ENCODE measurements at places on chromosomes 13 and 19.

DNA sequence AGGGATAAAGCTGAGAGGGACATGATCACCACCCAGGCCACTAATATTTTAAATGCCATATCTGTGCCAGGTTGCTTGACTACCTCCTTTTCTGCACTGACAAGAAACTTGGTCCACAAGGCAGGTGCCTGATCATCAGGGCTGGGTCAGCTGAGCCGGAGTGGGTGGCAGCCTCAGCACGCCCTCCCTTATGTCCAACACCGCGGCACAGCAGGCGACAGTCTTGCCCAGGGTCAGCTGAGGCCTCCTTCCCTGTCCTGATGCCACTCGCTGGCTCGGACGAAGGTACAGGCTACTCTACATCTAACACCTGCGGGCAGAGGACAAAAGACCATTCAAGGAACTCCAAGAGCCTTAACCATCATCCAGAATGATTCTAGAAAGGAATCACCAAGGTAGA lies 16.9 kb downstream of the ZC3H4 start:
- no peak for DNase-seq

GRCh38 chr13:109735436-109735966 lies 50.9 kb downstream of the IRS2 start:
- DNase-seq, result no peak

GRCh38 chr19:16829010-16829821 lies at the start of gene SIN3B:
TSS of gene SIN3B (plus strand) at chr19:16829398. CDS start at chr19:16829421, 23 bp downstream.
- DNase-seq, result peak; percentile 95

DNA sequence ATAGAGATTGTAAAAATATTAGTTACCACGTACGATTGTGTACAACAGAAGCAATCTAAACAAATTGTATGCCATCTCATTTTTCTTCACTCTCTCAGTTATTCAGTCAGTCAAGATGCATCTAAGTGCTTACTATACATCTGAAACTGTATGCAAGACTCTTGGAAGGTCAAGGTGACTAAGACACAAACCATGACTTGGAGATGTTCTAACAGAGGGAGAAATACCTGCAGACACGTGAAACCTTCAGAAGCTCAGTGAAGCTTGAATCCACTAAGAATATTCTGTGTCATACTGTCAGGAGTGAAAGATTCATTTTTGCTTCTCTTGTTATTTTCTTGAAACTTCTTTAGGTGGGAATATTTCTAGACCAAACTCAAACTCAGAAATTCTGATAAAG lies 365.4 kb downstream of the ITGBL1 start:
- no peak for DNase-seq

- DNase-seq, result no peak
These were observed 44.9 kb downstream of the ZNF823 start for GRCh38 chr19:11693505-11694499.

- no peak for DNase-seq
These were observed 42.2 kb downstream of the BRD4 start for GRCh38 chr19:15290166-15290565.

DNA sequence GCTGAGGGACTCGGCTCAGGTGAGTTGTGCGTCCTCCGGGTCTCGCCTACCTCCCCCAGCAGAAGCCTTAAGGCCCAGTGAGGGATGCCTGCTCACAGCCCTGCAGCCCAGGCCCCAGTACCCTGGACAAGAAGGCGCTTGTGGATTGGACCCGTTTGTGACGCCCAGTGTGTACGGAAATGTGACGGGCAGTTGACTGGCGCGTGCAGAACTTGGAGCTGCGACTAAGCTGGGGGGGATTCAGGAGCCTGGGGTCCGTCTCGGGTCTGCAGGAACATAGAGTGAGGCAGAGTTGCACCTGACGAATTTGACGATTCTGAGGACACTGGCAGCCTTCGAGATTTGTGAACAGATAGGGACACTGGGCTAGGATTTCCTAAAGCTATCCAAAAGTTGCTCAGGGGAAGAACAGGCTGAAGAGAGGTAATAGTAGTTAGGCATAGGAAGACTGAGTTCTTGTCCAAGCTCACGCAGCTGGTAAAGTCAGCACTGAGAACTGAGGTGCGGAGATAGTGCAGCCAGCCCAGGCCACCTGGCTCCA lies 519 bp downstream of the ZNF551 start:
- DNase-seq, result no peak

- DNase-seq, result no peak
These were observed 127.0 kb downstream of the IER2 start for GRCh38 chr19:13277104-13277809.

DNA sequence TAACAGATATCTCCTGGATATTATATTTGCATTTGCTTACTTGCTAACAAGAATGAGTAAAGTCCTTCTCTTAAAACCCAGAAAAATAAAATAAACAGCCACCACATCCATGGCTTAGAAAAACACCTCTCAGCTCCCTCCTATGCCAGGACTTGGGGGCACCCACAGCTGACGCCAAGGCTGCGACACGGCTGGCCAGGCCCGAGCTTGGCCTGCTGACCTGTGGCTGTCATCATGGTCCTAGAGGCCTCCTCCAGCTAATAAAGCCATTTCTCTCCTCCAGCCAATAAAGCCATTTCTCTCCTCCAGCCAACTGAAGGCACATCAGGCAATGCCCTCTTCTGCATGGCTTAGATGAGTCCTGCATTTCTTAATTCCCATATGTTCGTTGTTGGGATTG lies 20.9 kb downstream of the C19orf12 start:
- DNase-seq, result no peak

GRCh38 chr19:44592451-44592890 lies 20.9 kb upstream of the IGSF23 start:
- no peak for DNase-seq

GRCh38 chr19:18401580-18402112 lies 4.2 kb upstream of the LRRC25 start:
- no peak for DNase-seq

- no peak for DNase-seq
These were observed 88.2 kb upstream of the MBNL2 start for GRCh38 chr13:97133955-97134354.

GRCh38 chr19:56699552-56699951 lies 28.0 kb upstream of the ZNF835 start:
- no peak for DNase-seq

DNA sequence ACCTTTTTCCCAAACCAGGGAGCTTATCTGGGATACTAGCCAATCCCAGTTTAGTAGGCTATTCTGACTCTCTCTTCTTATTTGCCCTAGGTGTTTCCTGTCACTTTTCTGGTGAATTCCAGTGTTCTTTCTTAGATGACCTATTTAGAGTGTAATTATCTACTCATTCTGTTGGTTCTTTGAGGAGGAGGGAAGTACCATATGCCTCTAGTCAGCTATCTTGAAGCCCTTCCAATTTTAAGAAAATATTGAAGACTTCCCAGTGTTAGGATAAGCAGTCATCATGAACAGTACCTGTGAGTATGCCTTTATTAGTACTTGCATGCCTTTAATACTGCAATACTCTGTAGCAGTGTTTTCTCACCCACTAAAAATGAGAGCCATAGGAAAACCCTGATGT lies 724.3 kb upstream of the SLITRK1 start:
- no peak for DNase-seq

DNA sequence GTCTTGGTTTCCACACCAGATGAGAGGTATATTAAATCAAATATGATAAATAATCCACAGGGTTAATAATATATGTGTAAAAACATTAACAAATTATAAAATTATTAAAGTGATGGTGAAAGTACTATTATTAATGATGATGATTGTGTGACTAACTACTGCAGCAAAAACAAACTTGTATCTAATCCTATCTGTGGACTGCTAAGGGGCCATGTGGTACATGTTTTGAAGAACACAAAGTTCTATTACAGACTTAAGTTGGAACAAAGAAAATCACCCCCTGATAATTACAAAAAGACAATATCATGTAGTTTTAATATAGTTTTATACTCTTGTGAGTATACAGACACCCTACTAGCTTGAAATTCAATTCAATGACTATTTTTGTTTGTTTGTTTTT lies 504.2 kb upstream of the NBEA start:
- no peak for DNase-seq

GRCh38 chr19:45638930-45639729 lies at the start of gene EML2:
TSS of gene EML2 (minus strand) at chr19:45639397. CDS start at chr19:45639376, 21 bp downstream.
- DNase-seq, result no peak
